WERI-Rb-1 (cell line): ENCODE measurements at places on chromosomes 7 and 10.
A peak's percentile ranks its signal among the peaks of the same experiment; 100 is the strongest.

GRCh38 chr10:121608469-121609190, 10.4 kb upstream of the FGFR2 start:
- peak; percentile 65 for DNase-seq

- DNase-seq, result no peak
Measured at GRCh38 chr7:4737300-4737699, 38.1 kb upstream of the AP5Z1 start.

GRCh38 chr7:142321391-142321790, 63.5 kb upstream of the PRSS58 start:
- no peak for DNase-seq

DNA sequence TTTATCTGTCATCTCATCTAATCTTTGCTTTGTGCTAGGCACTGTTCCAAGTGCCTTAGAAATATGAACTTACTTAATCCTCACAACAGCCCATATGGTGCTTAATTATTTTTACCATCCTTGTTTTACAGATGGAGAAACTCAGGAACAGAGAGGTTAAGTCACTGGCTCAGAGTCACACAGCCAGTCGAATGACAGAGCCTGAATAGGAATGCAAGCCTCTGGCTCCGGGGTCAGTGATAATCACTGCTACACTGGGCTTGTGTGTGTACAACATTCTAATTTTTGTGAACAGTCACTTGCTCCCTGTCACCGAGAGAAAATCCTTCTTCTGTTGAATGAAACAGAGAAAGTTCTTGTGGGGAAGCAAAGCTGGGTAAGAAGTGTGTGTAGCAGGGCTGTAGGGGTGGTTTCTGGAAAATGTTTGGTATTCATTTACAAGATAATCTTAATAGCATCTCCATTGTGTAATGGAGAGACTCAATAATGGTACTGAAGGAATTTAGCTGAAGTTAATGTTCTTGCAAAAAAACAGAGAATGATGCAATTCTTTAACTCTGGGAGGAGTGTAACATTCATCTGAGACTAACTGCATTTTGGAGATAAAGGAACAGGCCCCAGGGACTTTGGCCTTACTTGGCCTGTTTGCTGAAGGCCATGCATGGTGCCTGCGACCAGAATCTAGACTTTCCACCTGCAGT, 290.6 kb downstream of the FRMD4A start:
- DNase-seq, result no peak

GRCh38 chr7:57651006-57651405, 201.0 kb downstream of the ZNF716 start:
- DNase-seq, result no peak

- DNase-seq, result peak; percentile 89
Measured at GRCh38 chr7:38369816-38370493, 96.5 kb upstream of the TARP start.

- DNase-seq, result no peak
Measured at GRCh38 chr7:122702872-122703510, at the start of gene RNF148. Gene RNF148, minus strand, starts transcription at chr7:122702922. Its CDS starts 172 bp downstream, at chr7:122702750.

DNA sequence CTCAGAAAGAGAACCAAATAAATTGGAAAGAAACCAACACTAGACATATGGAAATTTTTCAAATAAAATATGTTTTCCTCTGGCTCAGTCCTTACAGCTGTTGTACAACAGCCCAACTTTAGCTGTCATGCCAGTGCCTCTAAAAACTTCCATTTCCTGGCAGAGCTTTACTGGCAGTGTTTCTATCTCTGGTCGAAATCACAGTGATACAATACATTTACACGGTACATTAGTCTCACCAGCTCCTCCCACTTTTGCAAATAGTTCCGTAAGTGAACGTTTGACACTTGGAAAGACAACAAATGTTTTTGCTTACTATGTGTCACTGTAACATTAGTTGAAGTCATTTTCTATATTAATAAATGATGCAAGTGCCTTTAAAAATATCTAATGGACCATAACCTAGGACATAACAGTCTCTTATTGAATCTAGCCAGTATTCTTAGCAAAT, 29.8 kb downstream of the BCAP29 start:
- DNase-seq, result no peak
